ENCODE measurements at places on chromosomes 7 and 10.

- DNase-seq, result no peak
Observed at GRCh38 chr7:114294036-114294435, 120.6 kb upstream of the FOXP2 start.

- DNase-seq, result no peak
Observed at GRCh38 chr10:112955582-112956421, 5.8 kb downstream of the TCF7L2 start.

DNA sequence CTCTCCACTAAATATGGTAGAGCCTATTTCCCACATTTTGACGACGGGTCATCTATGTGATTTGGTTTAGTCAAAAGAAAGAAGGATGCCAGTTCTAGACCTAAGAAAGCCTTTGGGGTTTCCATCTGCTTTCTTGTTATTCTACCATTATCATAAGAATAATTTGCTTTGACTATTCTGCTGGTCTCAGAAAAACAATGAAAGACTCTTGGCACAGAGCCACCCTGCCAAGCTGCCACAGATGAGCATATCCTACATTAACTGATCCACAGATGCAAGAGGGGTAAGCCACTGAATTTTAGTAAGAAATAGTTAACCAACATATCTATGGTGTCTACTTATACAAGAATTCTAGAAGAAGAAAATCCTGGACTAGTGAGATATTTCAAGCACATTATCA lies 158.6 kb upstream of the MAGI2 start:
- no peak for DNase-seq

GRCh38 chr7:49295146-49295545 lies 370.8 kb downstream of the CDC14C start:
- no peak for DNase-seq

GRCh38 chr10:78991187-78991586 lies 77.6 kb upstream of the ZMIZ1 start:
- no peak for DNase-seq

Data from GM23338 (cell line).